IPS DF 6.9 (cell line): ENCODE measurements at places on chromosomes 3 and 15.

DNA sequence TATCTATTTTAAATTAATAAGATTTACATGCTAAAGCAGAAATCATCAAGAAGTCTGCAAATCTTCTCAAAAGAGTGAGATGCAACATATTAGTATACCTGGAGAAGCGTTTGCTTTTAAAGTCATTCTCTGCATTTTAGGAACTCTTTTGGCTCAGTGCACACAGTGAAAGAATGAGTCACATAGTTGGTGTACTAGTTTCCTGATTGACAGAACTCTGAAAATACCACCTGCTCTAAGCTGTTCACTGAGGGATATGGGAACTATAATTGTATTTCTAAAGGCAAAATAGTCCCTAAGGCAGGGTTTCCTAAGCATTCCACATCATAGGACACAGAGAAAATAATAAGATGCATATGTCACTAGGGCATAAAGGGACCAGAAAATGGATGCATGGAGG, 838.5 kb downstream of the DIPK2A start:
- DNase-seq: no peak

- no peak for DNase-seq
Observed at GRCh38 chr3:4928277-4928789, 50.9 kb upstream of the BHLHE40 start.

DNA sequence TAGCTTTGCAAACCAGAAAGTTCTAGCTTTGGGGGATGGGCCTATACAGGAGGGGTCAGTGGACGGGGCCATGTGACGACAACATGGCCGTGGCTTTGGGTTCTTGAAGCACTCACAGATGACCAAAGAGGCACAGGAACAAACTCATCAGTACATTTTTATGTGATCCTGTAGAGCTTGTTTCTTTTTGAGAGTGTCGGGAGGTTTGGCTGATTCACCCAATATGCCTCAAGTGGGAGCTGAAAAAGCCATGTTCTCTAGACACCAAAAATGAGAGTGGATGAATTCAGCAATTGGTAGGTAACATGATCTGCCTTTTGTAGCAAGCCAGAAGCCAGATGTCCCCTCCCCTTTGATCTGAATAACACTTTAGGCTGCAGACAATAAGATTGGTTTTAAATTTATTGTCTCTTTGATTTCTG, 30.1 kb downstream of the GREM1 start:
- no peak for DNase-seq

- DNase-seq: no peak
Observed at GRCh38 chr3:169387751-169388696, 275.5 kb downstream of the MECOM start.

- DNase-seq: no peak
Observed at GRCh38 chr3:152328841-152329240, 60.1 kb downstream of the MBNL1 start.

GRCh38 chr3:3309887-3310286, 130.4 kb upstream of the CRBN start:
- no peak for DNase-seq

- no peak for DNase-seq
Observed at GRCh38 chr15:85037641-85038040, 56.0 kb downstream of the PDE8A start.

DNA sequence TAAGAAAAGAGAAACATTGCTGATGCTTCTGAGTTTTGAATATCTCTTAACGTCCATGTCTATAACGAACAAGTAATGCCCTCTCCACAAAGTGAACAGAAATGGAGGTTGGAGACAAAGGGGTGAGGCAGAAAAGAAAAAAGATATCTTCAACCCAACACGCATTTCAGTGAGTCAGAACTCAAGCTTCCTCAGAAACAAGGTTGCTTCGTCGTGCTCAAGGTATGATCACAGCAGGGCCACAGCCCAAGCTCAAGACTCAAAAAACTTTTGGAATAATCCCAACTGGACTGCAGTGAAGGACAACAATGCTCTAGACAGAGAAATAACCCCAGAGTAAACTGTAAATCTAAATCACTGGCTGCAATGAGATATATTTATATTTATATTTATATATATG, 18.9 kb downstream of the WNT5A start:
- DNase-seq: no peak

GRCh38 chr3:46049093-46049492, 21.8 kb upstream of the XCR1 start:
- no peak for DNase-seq

DNA sequence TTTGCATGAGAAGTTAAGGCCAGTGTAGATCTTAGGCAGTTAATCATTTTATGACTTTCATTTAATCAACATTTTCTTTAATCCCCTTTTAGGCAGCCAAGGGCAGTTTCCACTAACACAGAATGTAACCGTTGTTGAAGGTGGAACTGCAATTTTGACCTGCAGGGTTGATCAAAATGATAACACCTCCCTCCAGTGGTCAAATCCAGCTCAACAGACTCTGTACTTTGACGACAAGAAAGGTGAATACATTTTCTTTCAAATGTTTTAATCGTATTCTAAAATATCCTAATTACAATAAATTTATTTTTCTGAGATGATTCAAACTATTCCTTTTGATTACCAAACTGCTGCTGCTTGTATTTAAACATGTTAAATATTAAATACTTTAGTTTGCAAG, 843.2 kb downstream of the CADM2 start:
- peak; percentile 18 for DNase-seq

DNA sequence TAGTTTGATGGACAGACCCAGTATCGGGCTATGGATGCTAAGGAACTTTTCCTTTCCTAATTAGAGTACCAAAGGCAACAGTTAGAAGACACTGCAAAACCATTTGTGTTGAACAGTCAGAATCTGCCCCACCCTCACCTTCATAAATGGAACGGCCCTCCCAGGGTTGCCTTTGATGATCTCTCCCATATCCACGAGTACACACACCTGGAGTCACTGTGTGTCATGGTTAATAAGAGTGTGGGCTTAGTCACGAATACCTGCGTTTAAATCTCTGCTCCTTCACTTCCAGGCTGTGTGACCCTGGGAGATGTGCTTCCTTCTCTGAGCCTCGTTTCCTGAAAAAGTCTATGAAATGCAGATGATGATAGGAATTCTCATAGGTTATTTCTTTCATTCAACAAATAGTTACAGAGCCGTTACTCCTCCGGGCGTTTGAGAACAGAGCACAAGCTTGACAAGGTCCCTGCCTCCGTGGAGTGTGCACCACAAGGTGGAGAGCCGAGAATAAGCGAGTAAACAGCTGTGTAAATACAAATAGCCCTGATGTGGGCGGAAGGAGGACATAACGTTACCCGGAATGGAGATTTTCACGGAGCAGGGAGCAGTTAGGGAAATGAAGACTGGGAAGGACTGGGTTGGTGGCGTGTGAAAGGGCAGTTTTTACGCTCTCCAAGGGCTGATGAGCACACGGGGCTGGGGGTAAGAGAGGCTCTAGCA, 6.7 kb downstream of the SLC51A start:
- DNase-seq: no peak

- DNase-seq: no peak
Observed at GRCh38 chr3:67468511-67468910, 185.9 kb downstream of the SUCLG2 start.

DNA sequence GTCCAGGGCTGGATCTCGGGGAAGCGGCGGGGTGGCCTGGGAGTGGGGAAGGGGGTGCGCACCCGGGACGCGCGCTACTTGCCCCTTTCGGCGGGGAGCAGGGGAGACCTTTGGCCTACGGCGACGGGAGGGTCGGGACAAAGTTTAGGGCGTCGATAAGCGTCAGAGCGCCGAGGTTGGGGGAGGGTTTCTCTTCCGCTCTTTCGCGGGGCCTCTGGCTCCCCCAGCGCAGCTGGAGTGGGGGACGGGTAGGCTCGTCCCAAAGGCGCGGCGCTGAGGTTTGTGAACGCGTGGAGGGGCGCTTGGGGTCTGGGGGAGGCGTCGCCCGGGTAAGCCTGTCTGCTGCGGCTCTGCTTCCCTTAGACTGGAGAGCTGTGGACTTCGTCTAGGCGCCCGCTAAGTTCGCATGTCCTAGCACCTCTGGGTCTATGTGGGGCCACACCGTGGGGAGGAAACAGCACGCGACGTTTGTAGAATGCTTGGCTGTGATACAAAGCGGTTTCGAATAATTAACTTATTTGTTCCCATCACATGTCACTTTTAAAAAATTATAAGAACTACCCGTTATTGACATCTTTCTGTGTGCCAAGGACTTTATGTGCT, 527 bp downstream of the B2M start:
- no peak for DNase-seq

- no peak for DNase-seq
Observed at GRCh38 chr15:81040757-81041156, 40.0 kb downstream of the TLNRD1 start.

- DNase-seq: no peak
Observed at GRCh38 chr3:25430287-25430934, 2.3 kb downstream of the RARB start.
